Stimulated activated CD4-positive, alpha-beta T cell treated with anti-CD3 and anti-CD28 coated beads, Interleukin-2, amount 100 ng/mL, for 48 hours (primary cell): ENCODE measurements at places on chromosomes 5 and 9.

DNA sequence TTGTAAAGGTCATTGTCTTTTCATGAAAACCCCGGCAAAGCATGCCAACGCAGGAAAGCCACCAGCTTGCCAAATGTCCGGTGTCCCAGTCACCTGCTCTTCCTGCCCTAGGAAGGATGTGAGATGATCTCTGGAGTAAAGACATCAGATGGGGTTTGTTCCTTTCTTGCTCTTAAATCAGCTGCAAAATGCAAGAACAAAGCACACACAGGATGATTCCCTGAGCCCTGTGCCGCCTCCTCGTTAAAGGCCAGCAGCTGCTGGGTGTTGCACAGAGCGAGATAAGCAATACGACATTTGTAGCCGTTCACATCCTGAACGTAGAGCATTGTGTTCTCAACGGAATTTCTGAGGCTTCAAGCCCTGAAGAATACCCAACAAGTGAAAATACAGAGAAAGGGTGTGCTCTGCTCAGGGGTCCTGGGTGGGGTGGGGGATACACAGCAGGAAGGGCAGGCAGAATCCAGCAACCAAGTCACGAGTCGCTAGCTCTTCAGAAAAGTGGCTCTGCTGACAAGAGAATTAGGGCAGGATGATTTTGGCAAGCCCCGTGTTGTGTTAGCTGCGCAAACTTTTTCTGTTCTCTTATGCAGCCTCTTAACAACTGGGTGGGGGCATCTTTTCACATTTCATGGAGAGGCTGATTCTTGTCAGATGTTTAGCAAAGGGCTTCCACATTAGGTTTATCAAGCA is 229.2 kb upstream of the MAP3K1 start:
- DNase-seq = no peak

GRCh38 chr5:103587185-103587748 is 24.7 kb upstream of the NUDT12 start:
- DNase-seq = no peak

- no peak for DNase-seq
These were observed 2.6 kb upstream of the FOXB2 start for GRCh38 chr9:77016526-77017504.

DNA sequence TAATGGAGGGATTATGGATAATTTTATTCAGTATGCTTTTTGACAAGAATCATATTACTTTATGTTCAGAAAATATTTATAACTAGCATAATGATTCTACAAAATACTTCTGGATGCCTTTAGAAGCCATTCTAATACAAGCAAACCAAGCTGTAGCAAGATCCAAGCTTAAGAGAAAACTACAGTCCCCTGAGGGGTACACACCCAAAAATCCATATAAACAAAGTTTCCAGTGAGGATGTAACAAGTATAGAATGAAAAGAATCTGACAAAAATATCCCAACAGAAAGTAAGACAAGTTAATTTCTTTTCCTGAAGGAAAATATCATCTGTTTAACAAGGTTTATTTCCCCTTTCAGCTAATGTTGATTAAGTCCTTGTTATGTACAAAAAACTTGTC is 53.9 kb downstream of the MLLT3 start:
- no peak for DNase-seq

DNA sequence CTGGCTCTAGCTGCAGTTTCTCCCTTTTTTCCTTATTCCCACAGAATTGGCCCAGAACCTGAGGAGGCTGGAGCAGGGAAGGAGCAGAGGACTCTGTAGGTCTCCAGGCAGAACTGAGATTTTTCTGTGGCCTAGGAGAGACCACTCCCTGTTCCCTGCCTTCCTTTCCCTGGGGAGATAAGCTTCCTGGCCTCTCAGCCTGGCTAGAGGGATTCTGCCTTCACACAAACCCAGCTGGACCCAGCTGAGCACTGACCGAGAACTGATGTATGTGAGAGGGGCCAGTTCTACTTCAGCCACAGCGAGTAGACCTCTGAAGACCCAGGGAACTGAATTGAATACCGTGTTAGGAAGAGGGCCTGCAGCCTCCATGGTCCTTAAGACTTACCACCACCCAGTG is 48.0 kb downstream of the RUSC2 start:
- DNase-seq = no peak
